ENCODE measurements at places on chromosomes 12 and 14.
A peak's percentile ranks its signal among the peaks of the same experiment; 100 is the strongest.

DNA sequence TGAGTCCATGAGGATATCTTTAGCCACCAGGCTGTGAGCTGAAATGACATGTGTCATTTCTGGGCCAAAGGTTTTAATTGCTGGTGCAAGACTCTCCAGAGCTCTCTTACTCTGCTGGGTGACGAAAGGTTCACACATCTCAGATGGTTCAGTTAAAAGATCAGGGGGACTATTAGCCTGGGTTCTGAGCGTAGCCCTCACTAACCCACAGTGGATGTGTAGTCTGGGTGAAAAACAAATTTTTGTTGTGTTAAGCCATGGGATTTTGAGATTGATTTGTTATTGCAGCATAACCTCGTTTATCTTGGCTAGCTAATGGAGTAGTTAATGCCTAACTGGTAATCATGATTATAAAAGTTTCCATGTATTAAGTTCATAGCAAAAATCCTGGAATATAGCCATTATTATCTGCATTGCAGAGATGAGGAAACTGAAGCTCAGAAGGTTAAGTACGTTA, 251.5 kb downstream of the RMST start:
- no peak for DNase-seq

- no peak for DNase-seq
These were observed 85.4 kb downstream of the PIWIL1 start for GRCh38 chr12:130423136-130423535.

GRCh38 chr14:101133068-101133467, 229.5 kb upstream of the RTL1 start:
- no peak for DNase-seq

DNA sequence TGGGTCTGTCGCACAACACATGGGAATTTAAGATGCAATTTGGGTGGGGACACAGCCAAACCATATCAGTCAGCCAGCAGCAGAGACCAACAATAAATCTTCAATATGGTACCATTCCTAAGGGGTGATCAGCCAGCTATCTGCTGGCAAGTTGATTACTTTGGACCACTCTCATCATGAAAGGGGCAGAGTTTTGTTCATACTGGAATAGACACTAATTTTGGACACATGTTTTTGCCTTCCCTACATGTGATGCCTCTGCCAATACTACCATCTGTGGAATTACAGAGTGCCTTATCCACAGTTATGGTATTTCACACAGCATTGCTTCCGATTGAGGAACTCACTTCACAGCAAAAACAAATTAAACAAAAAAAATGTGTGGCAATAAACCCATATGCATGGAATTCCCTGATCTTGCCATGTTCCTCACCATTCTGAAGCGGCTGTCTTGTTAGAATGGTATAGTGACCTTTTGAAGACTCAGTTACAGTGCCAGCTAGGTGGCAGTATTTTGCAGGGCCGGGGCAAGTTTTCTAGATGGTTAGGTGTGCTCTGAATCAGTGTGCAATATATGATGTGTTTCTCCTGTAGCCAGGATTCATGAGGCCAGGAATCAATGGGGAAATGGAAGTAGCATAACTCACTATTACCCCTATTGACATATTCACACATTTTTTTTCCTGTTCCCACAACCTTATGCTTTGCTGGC, 179.0 kb upstream of the IGF1 start:
- DNase-seq: peak; percentile 7

GRCh38 chr12:105078712-105079570, 5.3 kb downstream of the ALDH1L2 start:
- no peak for DNase-seq

- no peak for DNase-seq
These were observed 9.3 kb upstream of the HDAC7 start for GRCh38 chr12:47828976-47829482.

- DNase-seq: peak; percentile 88
These were observed 33.4 kb downstream of the FNTB start for GRCh38 chr14:65019944-65020566.

Measured in HAP-1 (cell line).